SK-N-DZ (cell line): ENCODE measurements at places on chromosomes 4 and X.

- no peak for DNase-seq
These were observed 934.5 kb upstream of the TENM3 start for GRCh38 chr4:181308476-181309312.

GRCh38 chrX:476724-477075 is 90.0 kb upstream of the PPP2R3B start:
- DNase-seq, result no peak

GRCh38 chrX:136220540-136220939 is 30.7 kb downstream of the MAP7D3 start:
- no peak for DNase-seq

DNA sequence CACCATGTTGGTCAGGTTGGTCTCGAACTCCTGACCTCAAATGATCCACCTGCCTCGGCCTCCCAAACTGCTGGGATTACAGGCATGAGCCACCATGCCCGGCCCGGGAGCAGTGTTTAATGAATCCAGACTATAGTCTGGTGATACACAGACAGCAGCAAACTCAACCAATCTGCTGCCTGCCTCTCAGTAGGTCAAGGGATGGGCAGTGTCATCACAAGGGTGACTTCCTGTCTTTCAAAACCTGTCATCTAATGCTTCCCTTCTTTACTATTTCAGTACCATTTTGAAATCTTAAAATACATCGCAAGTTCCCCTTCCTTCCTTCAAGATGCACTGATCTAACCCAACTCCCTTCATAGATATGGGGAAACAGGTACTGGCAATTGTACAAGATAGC is 8.4 kb downstream of the RPL39 start:
- DNase-seq, result no peak
